T-helper 9 cell (primary cell): ENCODE measurements at places on chromosomes 5 and 9.
A peak's percentile ranks its signal among the peaks of the same experiment; 100 is the strongest.

DNA sequence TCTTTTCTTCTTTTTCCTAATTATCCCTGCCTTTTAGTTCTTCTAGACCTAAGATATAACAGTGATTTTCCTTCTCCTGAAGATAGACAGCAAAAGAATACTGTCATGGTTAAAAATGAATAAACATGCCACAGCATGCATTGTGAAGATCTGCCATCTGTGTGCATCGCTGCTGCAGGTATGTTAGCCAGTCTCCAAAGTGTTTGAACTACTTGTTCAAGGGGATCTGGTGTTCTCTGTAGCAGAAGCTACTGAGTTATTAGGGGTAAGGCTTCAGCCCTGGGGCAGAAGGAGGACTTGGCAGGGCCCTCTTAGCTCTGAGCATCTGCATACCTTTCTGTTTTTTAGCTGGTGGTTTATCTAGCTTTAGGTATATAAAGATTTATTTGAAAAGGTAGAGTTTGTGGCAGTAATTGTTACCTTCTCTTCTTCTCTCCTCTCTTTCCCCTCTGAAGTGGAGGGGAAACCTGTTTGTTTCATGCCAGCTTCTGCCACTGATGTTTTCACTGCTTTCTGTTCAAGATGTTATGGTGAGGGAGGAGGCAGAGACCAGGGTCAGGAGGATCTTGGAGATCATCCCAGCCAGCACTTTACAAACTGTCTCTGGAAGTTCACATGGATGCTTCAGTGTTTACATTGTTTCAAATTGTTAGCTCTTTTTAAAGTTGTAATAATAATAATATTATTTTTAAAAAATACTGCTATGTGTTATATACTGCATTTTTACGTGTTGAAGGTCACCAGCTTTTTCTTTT, 25.2 kb downstream of the GALNT10 start:
- no peak for DNase-seq

GRCh38 chr5:96463091-96463490, 30.0 kb upstream of the PCSK1 start:
- no peak for DNase-seq

- DNase-seq: no peak
Measured at GRCh38 chr9:18485714-18486113, 11.8 kb downstream of the ADAMTSL1 start.

DNA sequence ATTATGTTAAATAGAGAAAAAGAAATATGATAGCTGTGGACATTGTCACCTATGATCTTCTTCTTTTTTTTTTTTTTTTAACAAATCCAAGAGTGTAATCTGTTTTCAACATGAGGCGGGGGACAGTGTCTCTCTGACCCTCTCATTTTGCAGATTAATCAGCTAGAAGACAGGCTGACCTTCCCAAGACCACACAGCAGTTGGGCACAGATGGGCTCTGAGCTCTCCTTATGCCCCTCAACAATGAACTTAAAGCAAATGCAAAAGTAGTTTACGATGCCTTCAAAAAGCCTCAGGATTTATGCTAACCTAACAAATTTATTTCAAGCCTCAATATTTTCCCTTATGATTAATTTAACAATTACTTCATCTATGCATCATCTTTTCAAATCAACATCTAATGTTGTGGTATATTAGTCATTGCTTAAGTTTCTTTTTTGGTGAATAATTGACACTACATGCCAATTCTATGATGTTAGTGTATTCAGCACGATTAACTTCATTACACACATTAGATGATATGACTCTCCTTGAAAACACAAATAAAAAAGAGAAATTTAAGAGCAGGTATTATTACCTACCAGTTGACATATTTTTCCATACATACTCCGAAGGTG, 7.4 kb downstream of the NFIL3 start:
- DNase-seq: no peak

DNA sequence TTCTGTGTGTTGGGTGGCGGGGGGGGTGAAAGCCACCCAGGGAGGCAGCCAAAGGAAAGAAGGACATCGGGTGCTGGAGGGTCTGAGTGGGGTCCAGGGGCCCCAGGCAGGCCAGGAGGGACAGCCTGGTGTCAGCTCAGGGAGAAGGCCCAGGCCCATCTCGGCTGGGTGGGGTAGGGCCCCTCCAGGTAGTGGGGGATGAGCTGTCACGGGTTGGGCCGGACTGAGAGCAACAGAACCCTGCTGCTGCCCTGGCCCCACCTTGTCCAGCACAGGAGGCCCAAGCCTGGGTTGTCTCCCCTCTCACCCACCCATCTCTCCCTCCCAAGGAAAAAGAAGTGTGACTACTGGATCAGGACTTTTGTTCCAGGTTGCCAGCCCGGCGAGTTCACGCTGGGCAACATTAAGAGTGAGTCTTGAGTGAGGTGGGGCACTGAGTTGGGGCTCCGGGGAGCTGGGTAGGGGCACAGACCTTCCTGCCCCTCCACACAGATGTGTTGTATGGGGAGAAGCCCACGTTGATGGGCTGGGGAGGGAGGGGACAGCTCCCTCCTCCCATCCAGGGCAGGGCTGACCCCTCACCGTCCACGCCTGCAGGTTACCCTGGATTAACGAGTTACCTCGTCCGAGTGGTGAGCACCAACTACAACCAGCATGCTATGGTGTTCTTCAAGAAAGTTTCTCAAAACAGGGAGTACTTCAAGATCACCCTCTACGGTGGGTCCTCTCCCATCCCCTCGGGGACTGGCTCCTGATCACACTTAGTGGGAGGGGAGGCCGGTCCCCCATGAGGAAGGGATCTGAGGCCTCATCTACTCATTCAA, 2.3 kb downstream of the LCN2 start:
- no peak for DNase-seq

DNA sequence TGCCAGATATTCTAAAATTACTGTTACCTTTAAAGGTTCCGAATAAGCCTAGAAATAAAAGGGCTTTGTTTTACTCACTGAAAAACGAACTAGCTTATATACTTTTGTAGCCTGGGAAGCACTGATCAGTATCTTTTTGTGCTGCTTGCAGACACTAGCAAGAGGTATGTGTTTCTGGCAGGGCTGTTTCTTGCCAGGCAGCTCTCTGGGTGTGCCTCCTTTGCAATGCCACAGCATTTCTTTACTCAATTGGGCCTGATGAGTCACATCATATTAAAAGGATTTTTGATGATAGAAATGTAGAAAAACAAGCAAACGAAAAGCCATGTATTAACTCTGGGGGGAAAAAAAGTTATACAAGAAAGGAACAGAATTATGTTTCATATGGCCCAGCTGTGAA, 35.6 kb downstream of the CD180 start:
- peak; percentile 17 for DNase-seq

DNA sequence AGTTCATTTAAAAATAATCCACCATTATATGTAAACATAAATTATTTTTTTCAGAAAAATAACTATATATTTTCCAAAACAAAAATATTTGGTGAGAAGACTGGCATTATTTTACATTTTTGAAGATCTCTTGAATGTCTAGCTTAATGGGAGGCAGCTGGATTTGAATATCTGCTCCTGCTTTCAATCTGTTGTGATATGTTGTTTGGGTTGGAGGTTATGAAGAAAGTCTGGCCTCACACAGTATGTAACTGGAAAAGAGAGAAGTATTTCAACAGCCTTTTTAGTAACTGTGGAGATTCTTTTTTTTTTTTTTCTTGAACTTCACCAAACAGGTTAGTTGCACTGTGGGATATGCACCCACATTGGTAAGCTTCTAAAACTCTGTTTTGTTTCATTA, 84.7 kb upstream of the SLIT3 start:
- no peak for DNase-seq

DNA sequence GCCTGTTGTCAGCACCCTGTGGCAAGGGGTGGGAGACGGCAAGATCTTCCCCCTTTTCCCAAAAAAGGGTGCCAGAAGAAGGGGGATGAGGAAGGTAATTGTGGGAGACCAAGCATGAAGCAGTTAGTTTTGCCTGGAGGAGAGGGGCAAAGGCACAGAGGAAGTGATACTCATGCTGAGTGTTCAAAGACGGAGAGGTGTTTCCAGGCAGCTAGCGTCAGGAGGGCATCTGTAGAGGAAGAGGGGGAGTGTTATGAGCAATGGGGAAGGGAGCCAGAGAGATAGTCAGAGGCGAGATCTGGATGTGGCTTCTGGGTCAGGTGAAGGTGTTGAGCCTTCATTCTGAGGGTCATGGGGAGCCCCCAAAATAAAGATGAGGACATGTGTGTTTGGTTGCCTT, 26.9 kb upstream of the ADAM19 start:
- peak; percentile 21 for DNase-seq

DNA sequence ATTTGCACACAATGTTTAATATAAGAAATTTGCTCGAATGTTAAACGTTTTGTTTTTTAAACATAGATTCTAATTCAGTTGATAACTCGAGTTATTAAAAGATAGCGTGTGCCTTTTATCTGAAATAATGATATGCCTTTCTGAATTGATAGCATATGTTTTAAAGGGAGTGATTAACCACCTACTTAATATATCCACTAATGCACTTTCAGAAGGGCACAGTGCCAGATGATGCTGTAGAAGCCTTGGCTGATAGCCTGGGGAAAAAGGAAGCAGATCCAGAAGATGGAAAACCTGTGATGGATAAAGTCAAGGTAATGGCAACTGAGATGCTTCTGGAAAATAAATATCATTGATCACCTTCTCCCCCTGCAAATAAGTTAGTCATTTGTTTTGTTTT, 53.9 kb downstream of the ERAP1 start:
- DNase-seq: no peak

DNA sequence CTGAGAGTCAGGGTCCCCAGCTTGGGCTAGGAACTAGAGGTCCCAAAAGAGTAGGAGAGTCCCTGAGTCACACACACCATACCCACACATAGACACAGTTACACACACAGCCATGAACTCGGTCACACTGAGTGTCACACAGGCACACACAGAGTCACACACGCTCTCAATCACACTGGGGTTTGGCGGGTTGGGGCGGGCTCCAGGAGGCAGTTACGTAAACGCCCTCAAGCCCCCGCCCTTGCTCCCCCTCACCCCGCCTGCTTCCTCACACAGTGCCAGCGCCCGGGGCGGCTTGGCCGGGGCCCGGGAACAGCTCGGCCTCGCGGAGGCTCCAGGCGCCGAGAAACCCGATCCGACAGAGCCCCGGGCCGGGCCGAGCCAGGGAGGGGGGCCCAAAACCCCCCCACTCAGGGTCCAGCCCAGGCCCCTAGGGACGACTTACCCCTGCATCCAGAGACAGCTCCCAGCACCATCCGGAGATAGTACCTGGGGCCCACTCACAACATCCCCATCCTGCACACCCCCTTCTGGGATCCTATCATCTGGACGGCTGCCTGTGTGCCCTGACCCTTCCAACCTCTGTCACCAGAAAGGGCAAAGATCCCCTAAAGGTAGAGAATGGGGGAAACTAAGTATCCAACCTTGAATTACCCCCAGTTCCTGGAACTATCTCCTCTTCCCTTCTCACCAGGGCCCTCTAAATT, 3.5 kb upstream of the CNTFR start:
- DNase-seq: no peak

DNA sequence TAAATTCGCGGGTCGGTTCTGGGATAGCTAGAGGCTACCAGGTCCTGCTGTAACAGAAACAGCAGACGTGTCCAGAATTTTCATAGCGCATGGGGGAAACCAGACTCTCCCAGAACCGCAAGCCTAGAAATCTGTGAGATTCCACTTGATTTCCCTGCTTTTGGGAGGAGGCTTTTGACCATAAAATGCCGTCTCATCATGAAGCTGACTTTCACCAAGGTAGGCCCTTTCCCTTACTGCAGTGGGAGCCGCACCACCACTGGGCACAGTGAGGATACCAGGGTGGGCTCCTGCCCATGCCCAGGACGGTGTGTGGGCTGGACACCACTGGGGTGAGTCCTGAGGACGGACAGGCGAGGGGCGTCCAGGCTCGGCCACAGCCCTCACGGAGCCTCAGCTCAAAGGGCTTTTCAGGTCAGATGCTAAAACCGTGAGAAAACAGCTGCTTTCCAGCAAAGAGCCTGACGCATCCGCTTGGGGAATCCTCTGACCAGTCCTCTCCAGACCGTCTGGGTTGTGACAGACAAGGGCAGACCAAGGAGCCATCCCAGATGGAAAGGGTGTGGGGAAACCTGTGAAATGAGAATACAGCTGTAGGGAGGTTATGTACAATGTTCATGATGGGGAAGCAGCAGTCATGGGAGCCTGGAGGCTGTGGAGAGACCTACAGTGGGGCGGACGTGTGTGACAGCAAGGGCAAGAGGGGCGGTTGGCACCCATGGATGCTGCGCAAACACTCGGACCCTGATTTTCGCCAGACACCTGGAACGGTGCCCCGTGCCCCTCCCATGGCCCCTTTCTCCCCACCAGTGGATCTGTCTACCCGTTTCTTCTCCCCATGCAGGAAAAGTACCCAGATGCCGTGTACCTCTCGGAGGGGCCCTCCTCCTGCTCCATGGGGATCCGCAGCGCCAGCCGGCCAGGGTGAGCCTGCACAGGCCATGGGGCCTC, 59.2 kb downstream of the IPPK start:
- DNase-seq: no peak

DNA sequence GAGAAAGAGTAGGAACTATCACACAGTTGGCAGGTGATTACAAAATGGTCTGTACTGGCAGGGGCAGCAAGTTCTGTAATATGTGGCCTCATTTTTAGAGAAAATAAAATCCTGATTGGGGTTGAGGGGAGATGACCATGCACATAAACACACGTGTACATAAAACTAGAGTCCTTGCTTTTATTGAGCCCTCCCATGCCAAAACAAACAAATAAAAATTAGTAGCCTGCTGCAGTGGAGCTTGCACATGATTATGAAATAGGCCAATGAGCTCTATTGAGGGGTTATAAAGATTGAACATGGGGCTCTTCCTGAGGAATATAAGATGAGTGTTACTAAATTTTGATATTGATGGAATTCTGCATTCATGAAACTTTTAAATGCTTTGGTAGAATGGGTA, 248.4 kb downstream of the ELAVL2 start:
- DNase-seq: no peak

DNA sequence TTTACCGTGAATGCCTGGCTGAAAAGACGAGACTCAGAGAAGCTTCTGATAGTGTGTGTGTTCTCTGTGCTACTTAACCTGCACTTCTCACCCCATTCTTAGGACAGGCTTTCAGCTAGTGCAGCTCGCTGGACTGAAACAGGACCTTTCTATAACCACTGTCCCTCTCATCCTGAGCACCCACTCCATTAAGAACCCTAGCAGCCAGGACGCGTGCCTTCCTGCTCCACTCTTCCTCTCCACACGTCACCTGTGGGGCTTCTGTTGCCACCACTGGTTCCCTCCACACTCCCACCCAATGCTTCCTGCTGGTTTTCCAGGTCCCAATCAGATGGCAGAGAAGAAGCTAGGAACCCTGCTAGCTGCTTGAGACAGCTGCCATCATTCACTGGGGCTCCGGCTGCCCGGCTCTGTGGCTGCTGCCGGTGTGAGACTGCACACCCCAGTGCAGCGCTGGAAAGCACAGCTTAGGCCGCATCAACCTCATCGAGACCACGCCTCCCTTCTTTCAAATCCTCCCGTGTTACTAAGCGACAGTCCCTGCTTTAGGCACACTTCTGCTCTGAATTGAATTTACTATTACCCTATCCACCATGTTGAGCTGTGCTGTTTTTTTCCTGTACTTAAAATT, 44.0 kb downstream of the RNF130 start:
- DNase-seq: no peak
